Dorsolateral prefrontal cortex (tissue), 122 donors: ENCODE measurements at places on chromosomes 1 and 21.

DNA sequence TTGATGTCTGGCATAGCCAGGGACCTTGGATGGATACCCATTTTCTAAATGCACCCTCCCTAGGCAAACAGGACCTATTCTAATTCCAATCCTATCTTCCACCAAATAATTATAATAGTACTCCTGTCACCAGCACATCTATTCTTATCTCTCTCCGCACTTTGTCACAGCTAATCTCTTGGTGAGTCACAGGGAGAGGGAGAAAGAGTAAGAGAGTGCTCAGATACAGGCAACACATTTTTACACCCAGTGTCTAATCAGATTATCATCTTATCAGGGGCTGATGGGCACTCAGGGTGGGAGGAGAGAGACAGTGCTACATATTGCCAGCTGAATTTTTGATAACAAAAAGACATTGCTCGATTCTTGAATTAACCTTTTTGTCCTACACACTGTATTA, 275.0 kb upstream of the BEND5 start:
- no peak for DNase-seq

DNA sequence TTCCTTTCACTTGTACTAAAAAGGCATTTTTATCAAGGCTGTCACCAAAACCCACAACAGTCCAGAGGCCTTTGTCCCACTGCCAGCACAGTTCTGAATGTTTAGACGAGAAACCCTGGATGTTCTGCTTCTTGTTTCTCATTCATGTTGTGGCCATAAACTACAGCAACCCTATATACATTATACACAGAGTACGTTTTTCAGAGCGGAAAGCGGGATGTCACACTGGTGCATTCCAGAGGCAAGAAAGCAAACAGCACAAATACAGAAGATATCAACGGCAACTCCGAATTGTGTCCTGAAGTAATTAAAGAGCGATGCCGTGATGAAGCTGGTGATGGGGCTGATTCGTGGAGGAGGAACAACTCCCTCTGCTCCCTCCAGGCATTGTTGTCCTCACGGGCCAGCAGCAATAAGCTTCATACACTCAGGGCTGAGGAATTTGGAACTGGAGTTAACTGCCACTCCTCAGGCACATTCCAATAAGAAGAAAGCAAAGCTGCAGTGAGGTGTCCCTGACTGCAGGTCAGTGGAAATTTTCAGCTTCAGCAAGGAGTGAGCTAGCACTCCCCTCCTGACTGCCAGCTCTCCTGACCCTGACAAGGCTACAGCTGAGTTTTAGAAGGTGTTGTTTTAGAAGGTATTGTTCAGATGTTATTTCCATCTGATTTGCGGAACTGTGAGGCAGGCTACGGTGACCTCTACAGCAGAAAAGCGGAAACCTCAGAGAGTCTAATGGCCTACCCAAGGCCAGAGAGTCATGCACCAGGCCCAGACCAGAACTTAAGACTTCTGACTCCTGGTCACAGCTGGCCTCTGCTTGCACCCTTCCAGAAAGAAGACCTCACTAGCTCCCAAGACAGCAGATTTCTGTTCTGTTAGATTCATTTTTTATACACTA, 149.0 kb downstream of the TGFBR3 start:
- no peak for DNase-seq

- DNase-seq: no peak
These were observed 292.2 kb downstream of the NTNG1 start for GRCh38 chr1:107433068-107433467.

- DNase-seq: no peak
These were observed 29.7 kb upstream of the LDLRAP1 start for GRCh38 chr1:25513666-25514065.

- DNase-seq: no peak
These were observed 258.1 kb upstream of the C1orf87 start for GRCh38 chr1:60331647-60332046.

- DNase-seq: no peak
These were observed 46.8 kb downstream of the UBR4 start for GRCh38 chr1:19163261-19163660.

- DNase-seq: no peak
These were observed 51.0 kb downstream of the RPL5 start for GRCh38 chr1:92882819-92883218.

DNA sequence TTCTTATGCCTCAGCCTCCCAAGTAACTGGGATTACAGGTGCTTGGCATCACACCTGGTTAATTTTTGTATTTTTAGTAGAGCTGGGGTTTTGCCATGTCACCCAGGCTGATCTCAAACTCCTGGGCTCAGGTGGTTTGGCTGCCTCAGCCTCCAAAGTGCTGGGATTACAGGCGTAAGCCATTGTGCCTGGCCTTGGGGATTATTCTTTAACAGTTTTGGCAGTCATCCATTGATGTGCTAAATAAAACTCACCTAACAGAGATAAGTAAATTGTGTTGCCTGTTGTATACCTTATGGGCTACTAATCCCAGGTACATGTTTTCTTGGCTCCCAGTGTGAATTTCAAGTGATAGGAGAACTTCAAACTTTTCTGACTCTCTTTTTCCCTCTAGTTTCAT, 35.2 kb upstream of the PDE4B start:
- no peak for DNase-seq

DNA sequence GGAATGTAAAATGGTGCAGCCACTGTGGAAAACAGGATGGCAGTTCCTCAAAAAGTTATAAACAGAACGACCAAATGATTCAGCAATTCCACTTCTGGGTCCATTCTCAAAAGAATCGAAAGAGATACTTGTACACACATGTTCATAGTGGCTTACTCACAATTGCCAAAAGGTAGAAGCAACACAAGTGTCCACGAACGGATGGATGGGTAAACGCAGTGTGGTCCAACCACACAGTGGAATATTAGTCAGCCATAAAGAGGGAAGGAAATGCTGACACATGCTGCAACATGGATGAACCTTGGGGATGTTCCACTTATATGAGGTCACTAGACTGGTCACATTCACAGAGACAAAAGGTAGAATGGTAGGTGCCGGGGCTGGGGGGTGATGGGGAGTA, 5.3 kb downstream of the KRTAP10-1 start:
- DNase-seq: no peak

GRCh38 chr1:159113596-159114433, 37.2 kb upstream of the AIM2 start:
- no peak for DNase-seq

- DNase-seq: no peak
These were observed 42.3 kb upstream of the CCDC190 start for GRCh38 chr1:162903246-162903645.

- DNase-seq: no peak
These were observed 885 bp upstream of the SSBP3 start for GRCh38 chr1:54407154-54407403.

GRCh38 chr1:183905508-183906113, 100.7 kb downstream of the RGL1 start:
- DNase-seq: no peak

DNA sequence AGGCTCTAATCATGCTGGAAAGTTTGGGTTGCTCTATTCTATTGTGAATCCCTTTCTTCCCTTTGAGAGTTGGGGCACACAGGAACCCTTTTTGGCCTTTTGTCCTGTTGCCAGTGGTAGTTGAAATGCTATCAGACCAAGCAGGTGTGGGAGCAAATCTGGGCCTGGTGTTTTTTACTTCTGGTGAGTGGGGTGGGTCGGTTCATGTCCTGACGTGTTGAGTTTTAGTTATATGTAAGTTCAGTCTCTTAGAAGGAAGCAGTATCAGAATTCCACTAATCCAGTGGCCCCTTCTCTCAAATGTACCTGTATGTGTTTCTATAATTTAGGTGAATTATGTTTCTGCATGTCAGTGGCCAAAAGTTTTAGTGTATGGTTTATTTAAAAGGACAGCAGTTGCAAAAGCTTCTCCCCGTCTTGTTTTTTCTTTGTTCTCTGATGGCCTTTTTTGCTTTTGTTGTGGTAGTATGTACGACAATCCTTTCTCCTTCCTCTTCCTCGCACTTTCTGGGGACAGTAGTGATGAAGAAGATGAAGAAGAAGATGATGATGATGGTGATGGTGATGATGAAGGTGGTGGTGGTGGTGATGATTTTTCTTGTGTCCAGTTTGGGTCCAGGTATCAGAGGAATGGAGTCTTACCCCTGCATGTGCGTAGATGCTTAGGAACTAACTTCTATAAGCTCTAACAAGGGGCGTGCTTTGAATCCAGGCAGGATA, 74.2 kb downstream of the UBE4B start:
- DNase-seq: no peak

DNA sequence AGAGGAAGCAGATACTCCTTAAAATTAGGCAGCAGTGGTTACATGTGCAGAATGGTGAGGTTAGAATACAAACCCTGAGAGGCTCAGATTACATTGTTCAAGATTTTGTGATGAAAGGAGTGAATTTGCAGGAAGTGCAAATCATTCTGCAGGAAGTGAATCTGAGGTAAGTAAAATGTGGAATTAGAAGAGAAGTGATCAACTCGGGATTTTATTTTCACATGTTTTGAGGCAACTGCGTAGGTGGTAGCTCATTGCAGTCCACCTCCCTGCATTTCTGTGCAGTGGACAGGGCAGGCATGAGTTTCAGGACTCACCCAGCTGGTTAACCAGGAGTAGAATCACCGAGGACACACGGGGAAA, 2.1 kb upstream of the PLA2G2C start:
- no peak for DNase-seq

DNA sequence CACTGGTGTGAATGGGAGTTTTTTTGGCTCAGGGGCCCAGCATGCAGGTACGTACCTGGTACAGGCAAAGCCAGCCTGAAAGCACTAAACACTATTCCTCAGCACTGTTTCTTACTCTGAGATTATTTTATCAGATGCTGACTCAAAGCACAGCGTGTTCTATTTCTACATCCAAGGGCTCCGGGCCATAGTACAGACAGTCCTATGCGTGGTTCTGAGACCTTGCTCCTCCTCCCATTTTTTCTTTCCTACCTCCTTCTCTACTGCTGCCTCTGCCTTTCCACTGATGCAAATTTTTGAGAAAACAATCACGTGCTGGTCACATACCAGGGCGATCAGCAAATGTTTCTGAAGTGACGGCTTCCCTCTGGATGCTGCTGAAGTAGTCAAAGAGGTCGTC, 36.3 kb downstream of the PDPN start:
- no peak for DNase-seq

DNA sequence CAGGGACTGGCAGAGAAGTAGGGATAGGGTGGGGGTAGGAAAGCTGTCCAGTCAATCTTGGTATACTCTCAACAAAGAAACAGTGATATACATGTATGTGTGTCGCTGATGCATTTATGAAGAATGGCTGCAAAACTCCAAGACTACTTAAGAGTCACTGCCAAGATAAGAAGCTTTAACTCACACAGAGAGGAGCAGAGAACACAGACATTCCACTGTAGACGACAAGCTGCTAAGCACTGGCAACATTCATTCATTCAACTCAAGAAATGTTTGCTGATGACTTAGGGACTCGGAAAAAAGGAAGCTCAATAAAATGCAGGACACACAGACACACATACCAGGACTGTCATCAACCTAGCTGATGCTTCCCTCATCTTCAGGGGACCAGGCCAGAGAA, 5.5 kb downstream of the CTNNBIP1 start:
- DNase-seq: no peak

GRCh38 chr1:6157528-6158174, 22.5 kb downstream of the CHD5 start:
- peak; percentile 68 for DNase-seq

GRCh38 chr21:32826329-32827167, 55.0 kb upstream of the PAXBP1 start:
- DNase-seq: no peak

DNA sequence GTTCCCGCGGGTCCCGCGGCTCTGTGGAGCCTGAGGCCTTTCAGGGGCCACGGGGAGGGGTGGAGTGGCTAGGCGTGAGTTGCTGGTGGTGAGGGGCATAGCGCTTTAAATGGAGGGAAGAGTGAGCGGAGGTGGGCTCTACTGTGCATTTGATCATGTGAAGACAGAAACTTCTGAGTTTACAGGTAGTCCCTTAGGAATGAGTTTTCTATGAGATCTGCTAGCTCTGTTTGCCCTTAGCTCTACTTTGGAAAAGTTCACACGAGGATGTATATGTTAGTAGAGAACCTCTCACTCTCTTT, 593 bp downstream of the ST6GALNAC3 start:
- no peak for DNase-seq

GRCh38 chr21:35100349-35100811, 51.3 kb upstream of the RUNX1 start:
- DNase-seq: no peak

DNA sequence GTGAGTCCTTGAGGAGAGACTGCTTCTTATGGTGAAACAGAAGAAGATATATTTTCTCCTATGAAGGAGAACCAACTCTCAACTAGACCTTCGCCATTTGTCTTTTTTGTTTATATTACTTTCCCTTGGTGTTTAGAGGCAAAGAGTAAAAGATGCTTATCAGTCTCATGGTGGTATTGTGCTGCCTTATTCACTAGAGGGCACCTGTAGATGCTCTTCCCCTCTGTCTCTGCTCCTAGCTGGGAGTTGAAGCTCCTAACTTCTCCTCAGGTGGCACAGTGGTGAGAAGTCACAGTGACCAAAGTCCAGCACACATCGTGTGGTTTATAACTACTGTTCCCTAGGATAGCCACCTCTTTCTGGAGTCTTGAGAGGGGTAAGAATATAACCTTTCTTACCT, 1359.6 kb downstream of the PLA2G4A start:
- DNase-seq: no peak

- DNase-seq: no peak
These were observed 53.0 kb downstream of the PRRX1 start for GRCh38 chr1:170716835-170717429.

DNA sequence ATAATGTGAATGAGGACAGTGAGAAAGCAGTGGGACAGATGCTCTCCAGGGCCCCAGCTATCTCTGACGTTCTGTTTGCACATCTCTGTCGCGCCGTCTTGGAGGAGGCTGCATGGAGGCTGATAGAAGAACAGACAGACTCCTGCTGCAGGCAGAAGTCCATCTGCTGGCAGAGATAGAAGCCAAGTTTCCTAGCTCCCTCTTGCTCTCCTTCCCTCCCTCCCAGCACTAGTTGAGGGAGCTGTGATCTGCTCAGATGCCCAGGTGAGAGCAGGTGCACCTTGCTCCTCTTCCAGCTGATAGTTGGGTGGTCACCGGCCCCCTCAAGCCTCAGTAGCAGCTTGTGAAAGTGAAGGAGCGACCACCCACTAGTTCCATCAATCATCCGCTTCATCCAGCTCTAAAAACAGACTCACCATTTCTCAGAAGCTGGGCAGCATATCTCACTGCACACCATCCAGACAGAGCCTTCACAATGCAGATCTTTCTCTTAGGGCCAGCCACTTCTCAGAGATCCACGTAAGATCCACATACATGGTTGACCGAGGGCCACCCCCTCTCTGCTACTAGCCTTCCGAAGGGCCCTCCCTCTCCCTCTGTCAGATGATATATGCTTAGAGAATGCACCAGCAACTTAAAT, 12.9 kb downstream of the LRRN2 start:
- DNase-seq: peak; percentile 77

DNA sequence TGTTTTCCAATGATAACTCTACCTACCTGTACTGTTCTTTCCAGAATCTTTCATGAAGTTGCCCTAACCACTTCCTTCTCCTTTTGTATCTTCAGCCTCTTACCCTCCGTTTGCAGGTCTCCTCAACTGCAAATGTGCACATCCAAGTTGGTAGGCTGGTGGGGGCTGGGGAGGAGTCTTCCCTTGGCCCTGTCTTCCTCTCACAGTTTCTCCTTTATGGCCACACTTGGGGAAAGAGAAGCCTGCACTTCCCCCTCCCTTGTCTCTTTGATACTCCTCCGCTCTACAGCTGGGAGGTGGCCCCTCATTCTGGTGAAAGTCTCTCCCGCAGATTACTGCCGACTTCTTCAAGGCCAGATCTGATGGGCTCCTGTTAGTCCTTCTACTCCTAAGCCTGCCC, 26.9 kb upstream of the GPR88 start:
- no peak for DNase-seq
